ENCODE measurements at places on chromosomes 7 and 10.

GRCh38 chr7:120785095-120785494, 72.8 kb downstream of the TSPAN12 start:
- DNase-seq = no peak

- DNase-seq = no peak
These were observed 29.2 kb upstream of the HABP2 start for GRCh38 chr10:113523628-113524027.

GRCh38 chr10:75726522-75727483, 295.4 kb downstream of the LRMDA start:
- no peak for DNase-seq

GRCh38 chr10:87613751-87614150, 45.9 kb upstream of the PAPSS2 start:
- no peak for DNase-seq

GRCh38 chr7:28177836-28178235, 2.8 kb downstream of the JAZF1 start:
- DNase-seq = no peak
